Sigmoid colon (tissue), 7 donors: ENCODE measurements at places on chromosomes 7 and 10.

DNA sequence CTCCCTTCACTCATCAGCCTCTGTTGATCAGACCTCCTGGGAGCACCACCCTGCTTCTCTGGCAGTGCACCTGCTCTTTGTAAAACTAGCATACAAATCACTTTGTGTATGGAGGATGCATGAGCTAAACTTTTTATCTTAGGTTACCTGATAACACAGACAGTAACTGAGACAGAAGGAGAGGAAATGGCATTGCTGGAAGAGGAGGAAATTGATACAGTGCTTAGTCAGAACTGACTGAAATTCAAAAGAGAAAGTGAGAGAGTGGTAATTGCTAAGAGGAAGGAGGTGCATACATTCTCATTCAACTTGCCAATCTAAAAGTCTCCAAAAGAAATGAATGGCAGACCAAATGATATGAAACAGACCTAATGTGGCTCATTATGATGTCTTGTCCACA, 1120.7 kb downstream of the GATA3 start:
- no peak for DNase-seq

- no peak for DNase-seq
These were observed 13.1 kb downstream of the LSM5 start for GRCh38 chr7:32476816-32477648.

DNA sequence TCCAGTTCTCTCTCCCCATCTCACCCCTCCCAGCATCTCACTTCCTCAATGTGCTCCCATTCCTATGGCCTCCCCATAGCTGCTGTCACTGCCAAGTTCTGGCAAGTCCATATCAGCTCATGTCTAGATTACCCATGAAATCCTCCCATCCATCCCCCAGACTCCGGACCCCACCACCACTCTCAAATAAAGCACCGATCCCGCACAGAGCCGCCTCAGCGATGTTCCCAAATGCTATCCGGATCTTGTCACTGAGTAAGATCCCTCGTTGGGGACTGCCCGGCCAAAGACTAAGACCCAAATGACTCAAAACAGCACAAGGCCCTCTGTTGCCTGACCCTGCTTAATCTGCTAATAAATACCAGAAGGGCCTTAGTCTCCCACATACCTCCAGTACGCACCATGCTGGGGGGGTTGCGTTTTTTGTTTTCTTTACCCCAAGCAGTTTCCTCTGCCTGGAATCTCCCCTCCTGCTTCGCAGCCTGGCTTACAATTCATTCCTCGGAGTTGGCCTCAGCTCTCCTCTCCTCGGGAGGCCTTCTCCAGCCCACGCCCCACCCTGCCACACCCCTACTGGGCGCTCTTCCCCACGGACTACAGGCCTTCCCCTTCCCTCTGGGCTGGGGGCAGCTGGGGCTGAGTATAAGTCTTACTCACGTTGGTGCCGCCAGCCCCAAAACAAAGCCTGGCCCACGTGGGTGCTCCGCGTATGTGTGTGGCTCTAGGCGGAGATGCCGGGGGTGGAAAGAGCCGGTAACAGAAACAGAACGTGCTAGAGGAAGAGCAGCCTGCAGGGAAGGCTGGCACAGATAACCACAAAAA, 1.8 kb upstream of the DUSP5 start:
- peak; percentile 76 for DNase-seq

DNA sequence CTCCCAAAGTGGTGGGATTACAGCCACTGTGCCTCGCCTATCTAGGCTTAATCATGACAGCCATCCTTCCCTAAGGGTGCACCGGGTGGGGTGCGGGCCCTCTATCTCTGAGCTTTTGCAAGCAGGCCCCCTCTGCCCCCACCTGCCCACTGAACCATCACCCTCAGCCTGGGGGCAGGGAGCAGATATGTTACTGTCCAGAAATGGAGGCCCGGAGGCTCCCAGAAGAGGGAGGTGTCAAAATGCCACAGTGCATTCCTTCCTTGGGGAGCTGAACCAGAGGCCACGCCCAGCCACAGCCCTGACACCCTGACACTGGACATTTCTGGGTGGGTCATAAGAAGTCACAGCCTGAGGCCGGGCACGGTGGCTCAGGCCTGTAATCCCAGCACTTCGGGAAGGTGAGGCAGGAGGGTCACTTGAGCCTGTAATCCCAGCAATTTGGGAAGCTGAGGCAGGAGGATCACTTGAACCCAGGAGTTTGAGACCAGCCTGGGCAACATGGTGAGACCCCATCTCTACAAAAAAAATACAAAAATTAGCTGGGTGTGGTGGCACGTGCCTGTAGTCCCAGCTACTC, 129.8 kb upstream of the TNRC18 start:
- DNase-seq = no peak

DNA sequence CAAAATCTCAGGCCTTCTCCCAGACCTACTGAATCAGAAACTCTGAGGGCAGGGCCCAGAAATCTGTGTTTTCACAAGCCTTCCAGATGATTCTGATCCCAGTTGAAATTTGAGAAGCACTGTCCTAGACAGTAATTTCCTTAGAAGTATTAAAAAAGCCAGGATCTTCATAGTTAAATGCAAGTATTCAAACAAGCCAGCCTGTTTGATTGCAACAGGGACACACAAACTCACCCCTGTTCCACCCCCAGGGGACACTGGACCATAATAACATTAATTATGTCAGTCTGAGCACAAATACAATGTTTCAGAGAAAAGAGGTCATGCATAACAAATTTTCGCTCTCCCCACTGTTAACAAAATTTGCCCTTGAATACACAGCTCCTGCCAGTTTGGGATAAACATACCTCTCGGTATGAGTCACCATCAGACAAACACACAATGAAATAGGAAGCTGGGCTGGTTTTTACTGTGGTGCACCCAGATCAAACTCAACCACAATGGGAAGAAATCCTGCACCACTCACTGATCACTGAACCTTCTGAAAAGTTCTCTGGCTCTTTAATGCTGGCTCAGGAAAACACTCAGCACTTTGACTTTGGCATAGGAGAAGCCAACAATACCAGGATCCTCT, 34.3 kb downstream of the ABLIM1 start:
- DNase-seq = no peak

- DNase-seq = no peak
These were observed 33.4 kb downstream of the ZC3HAV1 start for GRCh38 chr7:139075871-139076686.

DNA sequence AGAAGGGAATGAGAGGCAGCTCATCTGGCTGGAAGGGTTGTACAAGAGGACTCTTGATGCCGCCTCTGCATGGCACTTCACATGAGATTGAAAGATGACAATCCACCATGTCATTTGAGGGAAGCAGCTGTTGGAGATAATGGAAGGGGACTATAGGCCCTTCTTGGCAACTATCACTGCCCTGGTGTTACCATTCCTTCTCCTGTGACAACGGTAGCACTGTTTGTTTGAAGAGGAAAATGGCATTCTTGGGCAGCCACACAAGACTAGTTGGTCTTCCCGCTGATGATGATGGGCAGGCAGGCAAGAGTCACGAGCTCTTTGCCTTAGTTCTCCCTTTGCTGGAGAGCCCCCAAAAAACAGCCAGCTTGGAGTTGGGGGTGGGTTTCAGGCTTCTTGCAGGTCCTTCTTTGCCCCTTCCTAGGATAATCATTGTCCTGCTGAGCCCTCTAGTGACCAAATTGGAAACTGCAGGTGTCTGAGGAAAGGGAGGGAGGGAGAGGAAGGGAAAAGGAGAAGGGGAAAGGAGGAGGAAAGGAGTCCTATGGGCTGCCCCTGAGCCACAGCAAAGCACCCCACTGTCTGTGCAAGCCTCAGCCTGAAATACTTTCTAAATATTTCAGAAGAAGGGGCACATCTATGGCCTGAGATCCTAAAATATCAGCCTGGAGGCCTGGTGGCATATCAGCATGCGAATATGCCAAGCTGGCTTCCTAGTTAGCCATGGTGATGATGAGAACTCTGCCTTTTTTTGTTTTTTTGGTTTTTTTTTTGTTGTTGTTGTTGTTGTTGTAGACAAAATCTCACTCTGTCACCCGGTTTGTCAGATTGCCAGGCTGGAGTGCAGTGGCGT, 165.6 kb upstream of the KMT2E start:
- no peak for DNase-seq

GRCh38 chr10:128087884-128088709, 38.1 kb downstream of the MKI67 start:
- DNase-seq = no peak

- DNase-seq = no peak
These were observed 16.8 kb upstream of the ABCB5 start for GRCh38 chr7:20598459-20599309.

DNA sequence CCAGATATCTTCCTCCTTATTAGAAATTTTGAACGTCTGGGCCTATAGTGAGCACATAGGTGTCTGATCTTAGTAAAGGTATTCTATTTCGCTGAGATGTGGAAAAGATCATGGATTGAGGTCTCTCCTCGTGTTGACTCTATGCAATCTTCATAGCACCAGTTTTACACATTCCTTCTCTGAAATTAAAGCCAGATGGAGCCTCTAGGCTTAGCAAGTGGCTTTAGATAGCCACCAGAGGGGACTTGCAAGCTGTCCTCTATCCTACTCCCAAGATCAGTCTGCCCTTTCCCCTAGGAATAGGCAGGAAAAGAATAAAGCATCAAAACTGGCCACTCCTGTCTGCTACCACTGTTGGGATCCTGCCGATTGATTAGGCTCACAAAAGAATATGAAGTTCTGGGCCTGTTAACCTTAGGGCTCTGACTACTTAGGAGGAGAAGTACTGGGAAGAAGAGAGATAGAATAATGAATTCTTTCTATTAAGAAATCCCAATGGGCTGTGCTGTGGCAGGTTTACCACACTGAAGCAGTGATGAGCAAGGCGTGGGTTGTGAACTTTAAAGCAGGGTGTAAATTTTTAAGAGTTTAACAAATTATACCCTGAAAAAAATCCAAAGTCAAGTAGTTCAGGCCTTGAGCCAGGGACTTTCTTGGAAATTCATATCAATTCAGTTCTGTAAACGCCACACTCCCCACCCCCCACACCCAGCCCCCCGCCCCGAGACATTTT, 2.2 kb upstream of the STRIP2 start:
- no peak for DNase-seq

DNA sequence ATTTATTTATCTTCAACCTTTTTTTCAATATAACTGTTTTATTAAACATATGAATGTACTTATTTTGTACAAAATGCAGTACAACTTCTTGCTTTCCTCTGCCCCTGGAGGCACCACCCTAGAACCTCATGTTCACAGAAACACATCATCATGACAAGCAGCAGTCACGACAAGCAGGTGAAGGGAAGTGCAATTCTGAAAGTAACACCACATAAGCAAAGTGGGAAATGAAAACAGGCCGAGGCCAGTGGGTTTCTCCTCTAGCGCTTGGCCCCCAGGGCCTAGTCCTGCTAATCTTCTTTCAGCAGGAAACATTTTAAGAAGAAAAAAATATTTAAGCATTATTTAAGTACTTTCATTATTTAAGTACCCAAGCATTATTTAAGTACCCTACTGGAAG, 598.1 kb downstream of the SH2D4B start:
- no peak for DNase-seq

GRCh38 chr7:155408651-155409586, 49.0 kb upstream of the EN2 start:
- DNase-seq = no peak

DNA sequence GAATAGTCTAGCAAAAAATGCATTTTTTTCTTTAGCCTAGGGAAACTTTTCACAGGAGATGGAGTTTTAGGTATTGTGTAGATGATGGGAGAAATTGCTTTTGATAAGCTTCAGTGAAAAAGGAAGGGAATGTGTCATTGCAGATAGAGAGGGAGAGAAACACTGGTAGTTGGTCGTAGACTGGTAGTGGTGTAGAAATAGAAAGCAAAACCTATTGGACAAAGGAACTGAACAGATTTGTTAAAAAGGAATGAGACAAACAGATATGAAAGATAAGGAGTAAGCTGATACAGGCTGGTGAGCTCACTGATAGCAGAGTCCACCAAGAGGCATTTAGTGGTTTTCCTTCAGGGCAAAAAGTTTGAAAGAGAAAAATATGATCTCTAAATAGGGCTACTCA, 94.3 kb downstream of the ZEB1 start:
- no peak for DNase-seq
